Central memory CD4-positive, alpha-beta T cell (primary cell): ENCODE measurements at places on chromosomes 2 and 18.

GRCh38 chr2:195769975-195770374 is 112.9 kb downstream of the SLC39A10 start:
- no peak for DNase-seq

DNA sequence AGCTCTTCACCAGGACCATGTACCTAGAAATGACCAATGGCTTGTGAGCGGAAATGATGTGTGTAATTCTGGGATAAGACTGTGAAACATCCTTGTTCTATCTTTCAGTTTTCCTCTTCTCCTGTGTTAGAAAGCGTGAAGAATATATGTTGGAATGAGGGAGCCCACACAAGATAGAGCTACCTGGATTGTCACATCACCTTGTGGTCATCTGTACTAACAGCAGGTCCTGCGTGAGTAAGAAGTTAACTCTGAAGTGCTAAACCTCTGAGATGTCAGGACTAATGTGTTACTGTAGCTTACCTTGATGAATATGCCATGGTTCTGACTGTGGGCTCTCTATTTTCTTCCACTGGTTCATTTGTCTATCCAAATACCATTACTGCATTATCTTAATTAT is 75.6 kb downstream of the FASTKD2 start:
- no peak for DNase-seq

GRCh38 chr2:75162259-75162658 is 37.1 kb downstream of the TACR1 start:
- no peak for DNase-seq

- DNase-seq, result no peak
Observed at GRCh38 chr2:223465793-223466192, 136.4 kb downstream of the SCG2 start.

DNA sequence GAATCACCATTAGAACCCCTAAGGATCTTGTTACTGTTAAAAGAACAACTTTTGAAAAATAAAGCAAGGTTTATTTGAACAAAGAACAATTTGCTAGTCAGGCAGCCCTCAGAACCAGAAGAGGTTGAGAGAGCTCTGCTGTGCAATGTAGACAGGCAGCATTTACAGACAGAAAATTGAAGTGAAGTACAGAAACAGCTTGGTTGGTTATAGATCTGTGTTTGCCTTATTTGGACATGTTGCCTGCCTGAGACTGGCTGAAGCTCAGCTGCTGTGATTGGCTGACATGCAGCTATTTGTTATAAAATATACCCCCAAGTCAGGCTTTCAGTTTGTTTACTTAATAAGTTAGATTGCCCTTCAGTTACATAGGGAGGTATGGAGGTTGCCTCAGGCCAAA is 12.5 kb downstream of the MSTN start:
- DNase-seq, result no peak

- DNase-seq, result no peak
Observed at GRCh38 chr2:161414042-161415033, 1.8 kb upstream of the TBR1 start.

- DNase-seq, result no peak
Observed at GRCh38 chr2:119004602-119005001, 62.6 kb downstream of the MARCO start.

- DNase-seq, result no peak
Observed at GRCh38 chr18:47809420-47809819, 121.0 kb downstream of the SMAD2 start.

DNA sequence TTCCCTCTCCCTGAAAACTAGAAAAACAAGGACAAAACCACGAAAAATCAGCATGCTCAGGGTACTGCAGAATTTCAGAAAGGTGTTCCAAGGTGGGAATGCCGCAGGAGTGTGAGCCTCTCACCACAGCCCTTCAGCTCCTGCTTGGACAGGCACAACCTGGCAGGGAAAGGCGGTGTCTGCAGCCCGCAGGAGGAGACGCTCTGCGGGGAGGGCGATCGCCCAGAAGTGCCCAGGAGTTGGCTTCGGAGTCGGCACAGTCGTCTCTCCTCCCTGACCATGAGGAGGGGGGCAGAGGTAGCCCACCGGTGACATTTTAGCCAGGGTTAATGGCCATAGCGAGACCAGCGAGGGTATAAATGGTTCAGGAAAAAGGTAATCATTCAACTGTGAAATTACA is 57.2 kb downstream of the TMEM18 start:
- DNase-seq, result no peak
